ENCODE measurements at places on chromosomes 6 and 20.
A peak's percentile ranks its signal among the peaks of the same experiment; 100 is the strongest.

DNA sequence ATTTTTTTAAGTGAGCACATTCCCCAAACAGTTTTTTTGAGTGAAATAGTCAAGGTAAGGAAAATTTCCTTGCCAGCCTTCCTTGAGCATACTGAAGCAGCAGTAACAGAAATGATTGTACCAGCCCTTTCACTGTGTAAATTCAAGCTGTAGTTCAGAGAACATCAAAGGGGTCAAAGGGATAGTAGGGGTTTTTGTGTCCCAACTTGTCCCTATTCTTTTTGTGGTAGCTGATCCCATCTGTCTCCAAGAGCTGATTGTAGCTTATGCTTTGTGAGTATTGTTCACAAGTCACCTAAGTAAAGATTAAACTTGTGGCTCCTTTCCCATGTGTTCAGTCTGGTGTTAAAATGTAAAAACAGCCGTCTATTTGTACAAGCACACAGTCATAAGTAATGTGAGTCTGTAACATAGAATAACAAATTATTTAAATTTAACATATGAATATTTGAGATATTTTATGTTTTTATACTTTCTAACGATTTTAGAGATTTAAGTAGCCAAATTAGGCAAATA lies 185.0 kb downstream of the CENPW start:
- no peak for DNase-seq

GRCh38 chr6:85130743-85131142 lies 319.1 kb upstream of the NT5E start:
- no peak for DNase-seq

- DNase-seq, result no peak
These were observed 9.9 kb downstream of the ANKRD66 start for GRCh38 chr6:46756469-46757213.

DNA sequence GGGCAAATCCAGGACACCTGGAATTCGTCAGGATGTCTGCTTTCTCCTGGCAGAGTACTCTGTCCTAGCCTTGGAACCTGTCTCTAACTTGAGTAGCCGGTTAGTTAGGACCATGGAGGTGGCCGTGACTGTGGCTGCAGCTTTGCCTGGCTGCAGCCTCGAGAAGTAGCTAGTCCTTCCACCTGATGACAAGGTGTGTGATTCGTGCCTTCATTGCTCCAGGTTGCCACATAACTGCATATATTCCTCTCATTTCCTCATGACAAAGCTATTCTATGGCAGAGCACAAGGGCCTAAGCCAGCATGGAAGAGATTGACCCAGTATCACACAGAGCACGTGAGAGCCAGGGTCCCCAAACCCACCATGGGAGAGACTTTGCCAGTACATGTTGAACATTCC lies 39.8 kb upstream of the KIF25 start:
- no peak for DNase-seq

- peak; percentile 12 for DNase-seq
These were observed 78.0 kb downstream of the RWDD2A start for GRCh38 chr6:83270971-83271719.

DNA sequence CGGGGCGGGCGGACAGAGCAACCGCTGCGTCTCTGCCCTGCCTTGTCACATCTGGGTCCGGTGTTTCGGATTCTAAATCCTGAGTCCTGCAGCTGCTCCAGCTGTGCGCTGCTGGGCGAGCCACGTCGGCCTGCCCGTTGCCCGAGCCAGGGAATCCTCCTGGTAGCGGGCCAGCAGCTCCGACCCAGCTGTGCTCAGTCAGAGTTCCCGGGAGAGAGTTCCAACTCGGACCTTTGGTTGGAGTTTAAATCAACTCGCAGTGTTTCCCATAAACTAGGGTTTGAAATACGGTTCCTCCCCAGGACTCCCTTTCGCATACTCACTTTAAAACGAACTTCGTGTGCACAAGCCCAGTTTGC lies 315 bp upstream of the PDE10A start:
- no peak for DNase-seq

- peak; percentile 64 for DNase-seq
These were observed at the start of gene OGFR for GRCh38 chr20:62804627-62805154. TSS of gene OGFR (plus strand) at chr20:62804835. CDS start at chr20:62804860, 25 bp downstream.

DNA sequence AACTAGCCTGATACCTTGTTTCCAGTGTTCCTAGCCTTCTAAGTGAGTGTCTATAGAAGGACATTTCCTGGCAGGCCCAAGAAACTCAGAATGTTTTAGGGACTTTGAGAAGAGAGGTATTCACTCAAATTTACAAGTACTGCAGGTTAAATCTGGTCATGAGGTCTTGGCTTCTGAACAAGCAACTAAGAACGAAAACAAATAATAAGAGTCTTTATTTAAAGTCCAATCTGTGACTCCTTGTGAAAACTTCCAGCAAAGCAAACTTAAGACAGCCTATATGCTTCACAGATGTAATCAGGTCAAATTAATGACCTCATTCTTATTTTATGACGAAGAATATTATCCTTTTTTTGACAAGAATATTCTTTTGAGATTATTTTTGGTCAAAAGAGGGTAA lies 79.4 kb upstream of the PRSS16 start:
- DNase-seq, result no peak

DNA sequence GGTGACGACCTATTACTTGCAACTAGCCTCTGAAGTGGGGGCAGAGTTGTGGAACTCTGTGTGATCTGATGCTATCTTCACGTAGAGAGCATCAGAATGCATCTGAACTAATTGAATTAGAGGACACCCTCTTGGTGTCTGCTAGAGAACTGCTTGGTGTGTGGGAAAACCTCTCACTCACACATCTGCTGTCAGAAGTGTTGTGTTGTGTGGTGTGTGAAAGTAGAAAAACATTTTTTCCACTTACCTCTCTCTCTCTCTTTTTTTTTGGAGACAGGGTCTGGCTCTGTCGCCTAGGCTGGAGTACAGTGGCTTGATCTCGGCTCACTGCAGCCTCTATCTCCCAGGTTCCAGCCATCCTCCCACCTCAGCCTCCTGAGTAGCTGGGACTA lies 90.0 kb downstream of the CHMP4B start:
- no peak for DNase-seq

- no peak for DNase-seq
These were observed 105.8 kb downstream of the SLX4IP start for GRCh38 chr20:10540636-10541493.

- DNase-seq, result peak; percentile 76
These were observed 148.3 kb upstream of the RPS6KA2 start for GRCh38 chr6:166775180-166775922.

GRCh38 chr6:166553563-166554271 lies 32.8 kb downstream of the RAMACL start:
- DNase-seq, result no peak

GRCh38 chr6:125831659-125832058 lies 40.9 kb downstream of the NCOA7 start:
- no peak for DNase-seq

- DNase-seq, result no peak
These were observed 381.5 kb downstream of the TFAP2A start for GRCh38 chr6:10033223-10033829.

GRCh38 chr6:132683543-132683942 lies 24.6 kb upstream of the TAAR1 start:
- DNase-seq, result no peak

DNA sequence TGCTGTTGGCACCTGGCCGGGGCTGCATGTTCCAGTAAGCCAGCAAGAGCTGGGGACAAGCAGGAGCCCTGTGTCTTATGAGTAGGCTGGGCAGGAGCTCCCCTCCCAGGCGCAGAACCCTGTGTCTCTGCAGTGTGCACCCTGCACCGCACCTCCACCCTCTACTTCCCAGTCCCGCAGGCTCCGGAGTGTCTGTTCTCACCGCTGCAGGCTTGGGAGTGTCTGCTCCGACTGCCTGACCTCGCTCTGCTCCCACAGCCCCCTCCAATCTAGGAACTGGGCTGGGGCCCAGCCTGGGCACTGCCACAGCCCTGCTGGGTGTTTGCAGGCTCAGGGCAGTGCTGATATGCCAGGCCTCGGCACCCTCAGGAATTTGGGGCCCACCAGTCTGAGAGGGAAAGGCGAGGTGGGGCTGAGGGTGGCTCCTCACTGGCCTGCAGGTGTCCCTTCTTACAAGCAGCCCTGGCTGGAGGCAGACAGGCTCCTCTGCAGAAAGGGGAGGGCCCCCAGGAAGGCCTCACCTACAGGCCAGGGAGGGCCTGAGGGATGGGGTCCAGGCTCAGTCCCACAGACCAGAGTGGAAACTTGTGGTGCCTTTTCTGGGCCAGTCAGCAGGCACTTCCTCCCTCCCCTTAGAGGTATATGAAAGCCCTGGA lies 871.6 kb upstream of the GJE1 start:
- no peak for DNase-seq

- DNase-seq, result no peak
These were observed 95.4 kb downstream of the TMEM170B start for GRCh38 chr6:11632795-11633511.

DNA sequence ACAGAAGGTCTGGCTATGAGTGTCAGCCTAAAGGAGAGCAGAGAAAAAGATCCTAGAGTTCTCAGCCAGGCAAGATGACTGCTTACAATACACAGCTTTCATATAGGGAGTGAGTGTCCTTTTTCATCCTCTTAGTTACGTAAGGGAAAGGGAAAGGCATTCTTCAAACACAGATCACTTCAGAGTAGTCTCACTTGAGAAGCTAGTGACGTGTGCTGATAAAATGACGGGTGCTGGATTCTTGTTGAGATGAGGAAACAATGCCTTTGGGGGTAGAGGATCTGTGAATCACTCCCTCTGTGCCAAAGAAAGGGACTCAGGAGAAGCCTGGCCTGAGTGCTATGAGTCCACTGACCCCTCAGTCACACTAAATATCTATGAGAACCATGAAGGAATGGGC lies 117.3 kb downstream of the QRSL1 start:
- DNase-seq, result no peak

DNA sequence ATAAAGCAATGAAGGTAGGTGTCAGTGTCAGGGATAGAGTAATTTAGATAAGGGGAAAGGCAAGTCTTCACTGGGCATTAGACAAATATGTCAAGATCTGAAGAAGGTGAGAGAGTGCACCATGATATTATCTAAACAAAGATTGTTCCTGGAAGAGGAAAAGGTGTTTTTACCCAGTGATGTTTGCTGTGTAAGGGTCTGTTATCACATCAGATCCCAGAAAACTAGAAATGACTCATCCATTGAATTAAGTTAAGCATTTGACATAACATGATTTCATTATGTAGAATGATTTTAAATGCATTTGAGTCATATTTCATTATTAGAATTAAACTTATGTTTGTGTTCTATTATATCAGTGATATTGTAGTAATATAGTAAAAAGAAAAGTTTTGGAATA lies 1279.5 kb upstream of the CITED2 start:
- DNase-seq, result no peak

- DNase-seq, result peak; percentile 46
These were observed 171.6 kb upstream of the FBXL4 start for GRCh38 chr6:99119109-99120031.

GRCh38 chr20:51553897-51554486 lies 11.5 kb upstream of the NFATC2 start:
- no peak for DNase-seq

- no peak for DNase-seq
These were observed 41.3 kb downstream of the CARMIL1 start for GRCh38 chr6:25320459-25320858.

DNA sequence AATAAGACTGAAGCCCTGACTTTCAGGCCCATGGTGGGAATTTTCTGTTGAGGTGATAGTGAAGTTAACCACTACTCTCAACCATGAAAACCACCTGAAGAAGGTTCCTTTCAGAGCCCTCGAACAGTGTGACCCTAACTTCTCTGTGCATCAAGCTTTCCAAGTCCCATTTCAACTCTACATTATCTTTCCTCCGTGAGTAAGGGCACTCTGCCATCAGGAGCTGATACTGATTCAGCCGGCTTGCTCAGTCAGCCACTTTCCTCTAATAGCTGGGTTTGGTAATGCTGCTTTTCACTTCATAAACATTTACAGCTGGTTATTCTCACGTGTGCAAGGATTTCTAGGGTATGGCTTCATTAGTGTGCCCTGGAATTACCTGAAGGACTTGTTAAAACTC lies 10.7 kb upstream of the SLA2 start:
- DNase-seq, result no peak

GRCh38 chr6:154154389-154154967 lies 115.4 kb downstream of the OPRM1 start:
- DNase-seq, result peak; percentile 67

DNA sequence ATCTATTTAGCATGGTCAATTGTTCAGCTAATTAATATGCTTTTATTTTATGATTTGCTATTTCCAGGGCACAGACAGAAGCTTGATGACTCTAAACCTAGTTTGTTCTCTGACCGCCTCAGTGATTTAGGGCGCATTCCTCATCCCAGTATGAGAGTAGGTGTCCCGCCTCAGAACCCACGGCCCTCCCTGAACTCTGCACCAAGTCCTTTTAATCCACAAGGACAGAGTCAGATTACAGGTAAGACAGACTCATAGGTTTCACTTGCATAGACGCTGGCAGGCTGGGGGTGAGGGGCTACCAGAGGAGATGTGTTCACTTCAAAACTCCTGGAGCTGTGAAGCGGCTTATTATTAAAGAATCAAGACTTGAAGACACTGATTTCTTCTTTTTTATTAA lies 114.1 kb upstream of the SUPT3H start:
- no peak for DNase-seq

GRCh38 chr20:53395188-53395923 lies 198.3 kb downstream of the ZNF217 start:
- DNase-seq, result no peak

- DNase-seq, result no peak
These were observed 18.3 kb downstream of the COL9A3 start for GRCh38 chr20:62834967-62835730.

GRCh38 chr6:135311446-135312200 lies 130.5 kb downstream of the MYB start:
- DNase-seq, result no peak

DNA sequence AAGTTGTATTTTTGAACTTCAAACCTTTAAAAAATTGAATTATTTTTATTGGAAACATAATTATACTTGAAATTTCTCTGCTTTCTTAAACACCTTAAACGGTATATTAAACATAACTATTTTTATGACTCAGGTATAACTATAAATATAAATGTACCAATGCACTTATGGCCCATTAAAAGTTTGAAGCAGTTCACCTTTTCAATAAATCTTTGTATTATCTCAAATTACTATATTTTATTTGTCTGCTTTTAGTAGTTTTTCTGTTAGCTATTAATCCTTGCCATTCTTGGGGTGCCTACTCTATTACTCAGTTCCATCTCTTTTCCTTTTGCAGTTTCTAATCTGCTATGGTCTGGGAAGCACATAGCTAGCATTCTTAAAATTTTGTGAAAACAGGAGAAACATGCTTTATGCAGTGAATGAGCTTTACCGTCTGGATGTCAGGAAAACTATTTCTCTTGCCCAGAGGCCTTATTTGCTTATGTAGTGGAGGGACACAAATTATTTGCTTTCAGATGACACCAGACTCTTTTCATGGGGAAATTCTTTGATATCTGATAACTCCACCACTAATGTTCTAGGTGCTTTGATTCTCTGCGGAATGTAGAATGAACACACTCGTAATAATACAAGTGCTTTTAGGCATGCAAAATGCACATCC lies 378.9 kb upstream of the CITED2 start:
- no peak for DNase-seq

Data from activated CD4-positive, alpha-beta T cell treated with anti-CD3 and anti-CD28 coated beads, Interleukin-2, amount 50 U/mL, for 16 hours (primary cell).